ENCODE measurements at places on chromosomes 13 and 19.

- DNase-seq: no peak
Observed at GRCh38 chr13:75585153-75585552, 35.6 kb downstream of the UCHL3 start.

GRCh38 chr19:14059652-14060155 lies 2.2 kb downstream of the PALM3 start:
- DNase-seq: no peak

- DNase-seq: no peak
Observed at GRCh38 chr19:29832801-29833200, 21.0 kb downstream of the CCNE1 start.

GRCh38 chr13:98207416-98207815 lies 30.3 kb upstream of the RNF113B start:
- DNase-seq: peak; percentile 25
